ENCODE measurements at places on chromosomes 1 and 21.

GRCh38 chr1:223665592-223666312 is at the start of gene CAPN8:
Gene CAPN8 (minus strand): TSS chr1:223665701. CDS start chr1:223665646, 55 bp downstream.
- H3K4me3 ChIP-seq: no peak within 1 kb of the TSS
- no peak within 1 kb of the TSS for H3K27ac ChIP-seq
- no peaks in the 10 kb centered on the region for H3K4me1 ChIP-seq

DNA sequence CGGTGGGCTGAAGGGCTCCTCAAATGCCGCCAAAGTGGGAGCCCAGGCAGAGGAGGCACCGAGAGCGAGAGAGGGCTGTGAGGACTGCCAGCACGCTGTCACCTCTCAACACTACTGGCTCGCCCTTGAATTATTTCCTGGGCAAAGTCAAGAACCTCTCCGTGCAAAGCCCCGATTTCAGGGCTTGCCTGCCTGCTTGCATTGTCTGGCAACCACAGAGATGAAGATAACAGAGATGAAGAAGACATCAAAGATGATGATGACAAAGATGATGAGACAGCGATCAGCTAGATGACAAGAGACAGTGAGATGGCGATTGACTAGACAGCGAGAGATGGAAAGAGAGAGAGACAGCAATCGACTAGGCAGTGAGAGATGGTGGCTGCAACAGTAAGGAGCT is 976.5 kb downstream of the ADGRL2 start:
- no peak for DNase-seq
- H3K36me3 ChIP-seq: no peaks in the 10 kb centered on the region
- H3K27ac ChIP-seq: no peak overlapping the region
- H3K4me1 ChIP-seq: peaks cover 3% of the 10 kb centered on the region
- no peaks in the 10 kb centered on the region for H3K27me3 ChIP-seq
- no peak overlapping the region for H3K4me3 ChIP-seq

- peaks cover 28% of the 10 kb centered on the region for H3K4me1 ChIP-seq
- H3K4me3 ChIP-seq: no peak overlapping the region
- peaks cover 20% of the 10 kb centered on the region for H3K36me3 ChIP-seq
- no peak overlapping the region for H3K27ac ChIP-seq
- no peaks in the 10 kb centered on the region for H3K27me3 ChIP-seq
- DNase-seq: no peak
Observed at GRCh38 chr1:153777648-153778047, 2.4 kb downstream of the SLC27A3 start.

- DNase-seq: peak; percentile 59
- no peaks in the 10 kb centered on the region for H3K4me1 ChIP-seq
- H3K4me3 ChIP-seq: no peak overlapping the region
- H3K36me3 ChIP-seq: no peaks in the 10 kb centered on the region
- H3K27ac ChIP-seq: no peak overlapping the region
Observed at GRCh38 chr1:14915356-14916054, 238.0 kb upstream of the TMEM51 start.

- H3K27ac ChIP-seq: no peak overlapping the region
- H3K4me1 ChIP-seq: no peaks in the 10 kb centered on the region
- DNase-seq: no peak
- H3K27me3 ChIP-seq: peaks cover 24% of the 10 kb centered on the region
- H3K4me3 ChIP-seq: no peak overlapping the region
Observed at GRCh38 chr1:209510063-209510462, 73.5 kb upstream of the CAMK1G start.

DNA sequence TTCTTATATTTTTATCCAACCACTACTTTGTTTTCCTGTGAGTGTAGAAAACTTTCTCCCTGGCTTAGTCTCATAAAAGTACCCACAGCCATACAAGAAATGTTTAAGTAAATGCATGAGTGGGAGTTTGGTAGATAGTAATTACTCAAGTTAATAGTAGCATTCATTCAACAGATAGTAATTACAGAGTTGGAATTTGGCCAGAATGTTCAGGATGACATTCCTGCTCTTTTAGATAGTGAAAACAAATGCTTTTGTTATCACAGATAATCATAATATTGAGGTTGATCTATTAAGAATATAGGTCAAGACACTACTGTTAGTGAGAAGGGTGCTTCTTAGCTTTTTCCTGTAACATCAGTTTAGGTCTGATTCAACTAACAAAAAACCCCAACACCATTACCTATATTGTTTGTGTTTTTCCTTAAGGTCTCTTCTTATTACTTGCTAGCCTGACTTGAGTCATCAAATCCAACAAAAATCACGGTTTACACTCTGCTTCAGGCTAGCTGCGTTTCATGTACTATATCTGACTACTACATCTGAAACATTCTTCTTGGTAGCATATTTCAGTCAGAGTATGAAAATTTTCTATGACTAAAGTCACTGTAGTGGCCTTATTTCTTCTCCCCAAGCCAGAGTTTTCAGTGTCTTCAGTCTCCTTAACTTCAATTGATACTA is 163.7 kb downstream of the HS2ST1 start:
- DNase-seq: no peak
- no peak overlapping the region for H3K4me3 ChIP-seq
- peaks cover 15% of the 10 kb centered on the region for H3K36me3 ChIP-seq
- no peaks in the 10 kb centered on the region for H3K27me3 ChIP-seq

- DNase-seq: no peak
- H3K36me3 ChIP-seq: no peaks in the 10 kb centered on the region
- H3K27me3 ChIP-seq: peaks cover 38% of the 10 kb centered on the region
- H3K27ac ChIP-seq: no peak overlapping the region
- H3K4me1 ChIP-seq: no peaks in the 10 kb centered on the region
Observed at GRCh38 chr1:199335496-199335895, 692.0 kb upstream of the NR5A2 start.

GRCh38 chr1:43764581-43764980 is 57.2 kb downstream of the ST3GAL3 start:
- H3K27me3 ChIP-seq: no peaks in the 10 kb centered on the region
- peaks cover 8% of the 10 kb centered on the region for H3K4me1 ChIP-seq
- H3K4me3 ChIP-seq: no peak overlapping the region
- H3K36me3 ChIP-seq: no peaks in the 10 kb centered on the region
- no peak for DNase-seq
- H3K27ac ChIP-seq: no peak overlapping the region

- no peak for DNase-seq
- H3K27ac ChIP-seq: peak overlapping the region; percentile 89
- peaks cover 65% of the 10 kb centered on the region for H3K4me1 ChIP-seq
- H3K36me3 ChIP-seq: peaks cover 3% of the 10 kb centered on the region
Observed at GRCh38 chr1:28927648-28928313, 13.4 kb downstream of the EPB41 start.

DNA sequence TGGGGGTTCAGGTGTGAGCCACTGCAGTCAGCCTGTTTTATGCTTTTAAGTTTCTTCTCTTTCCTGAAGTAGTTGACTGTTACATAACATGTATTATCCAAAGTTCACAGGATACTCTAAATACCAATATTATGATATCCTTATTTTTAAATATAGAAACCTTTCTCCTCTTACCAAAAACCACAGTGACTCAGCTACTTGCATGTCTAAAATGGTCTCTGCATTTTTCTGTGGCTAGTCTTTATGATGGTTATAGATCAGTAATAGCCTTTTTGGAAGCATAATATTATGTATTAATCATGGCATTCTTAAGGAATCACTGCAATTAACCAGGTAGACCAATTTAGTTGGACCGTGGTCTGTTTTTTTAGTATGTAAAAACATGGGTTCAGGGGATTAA is 210.8 kb upstream of the CACYBP start:
- H3K4me1 ChIP-seq: peaks cover 20% of the 10 kb centered on the region
- no peak overlapping the region for H3K4me3 ChIP-seq
- no peaks in the 10 kb centered on the region for H3K36me3 ChIP-seq
- H3K27ac ChIP-seq: no peak overlapping the region

DNA sequence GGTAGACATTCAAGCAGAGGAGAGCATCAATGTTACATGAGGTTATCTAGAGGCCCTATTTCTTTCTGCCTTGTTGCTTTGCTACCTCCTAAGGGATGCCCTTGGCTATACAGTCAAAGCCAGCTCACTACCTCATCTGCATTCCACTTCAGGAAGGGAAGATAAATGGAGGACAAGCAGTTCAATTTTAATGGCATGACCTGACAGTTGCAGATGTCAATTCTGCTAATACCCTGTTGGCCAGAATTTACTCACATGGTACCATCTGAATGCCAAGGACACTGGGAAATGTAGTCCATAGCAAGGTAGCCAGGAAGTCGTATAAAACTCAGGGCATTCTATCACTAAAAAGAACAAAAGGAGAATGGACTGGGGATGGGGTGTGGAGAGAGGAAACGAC is 31.5 kb downstream of the PALMD start:
- H3K4me1 ChIP-seq: no peaks in the 10 kb centered on the region
- no peak overlapping the region for H3K27ac ChIP-seq
- H3K36me3 ChIP-seq: no peaks in the 10 kb centered on the region

DNA sequence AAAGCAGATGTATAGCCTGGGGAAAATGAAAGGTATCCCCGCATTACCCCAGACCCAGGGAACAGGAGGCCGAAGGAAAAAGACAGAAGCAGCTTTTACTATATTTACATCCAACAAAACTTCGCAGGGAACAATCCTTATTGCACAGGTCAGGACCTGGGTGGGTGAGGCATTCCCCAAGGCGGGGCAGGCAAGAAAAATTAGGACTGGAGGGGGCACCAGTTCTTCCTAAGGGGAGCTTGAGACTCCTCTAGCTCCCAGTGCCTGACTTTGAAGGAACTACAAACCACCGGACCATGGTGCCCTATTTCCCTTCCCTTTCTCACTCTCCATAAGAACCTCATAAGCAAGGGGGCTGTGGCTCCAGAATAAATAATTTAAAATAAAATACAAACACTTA is 6.7 kb upstream of the GATAD2B start:
- H3K27ac ChIP-seq: peak overlapping the region; percentile 76
- H3K4me1 ChIP-seq: peaks cover 12% of the 10 kb centered on the region
- no peaks in the 10 kb centered on the region for H3K27me3 ChIP-seq

- no peak overlapping the region for H3K27ac ChIP-seq
- no peaks in the 10 kb centered on the region for H3K36me3 ChIP-seq
- no peak overlapping the region for H3K4me3 ChIP-seq
Observed at GRCh38 chr1:80825067-80825466, 975.7 kb upstream of the ADGRL2 start.

GRCh38 chr21:37276377-37276776 is 9.2 kb upstream of the VPS26C start:
- no peaks in the 10 kb centered on the region for H3K36me3 ChIP-seq
- H3K4me1 ChIP-seq: peaks cover 6% of the 10 kb centered on the region
- no peak for DNase-seq
- no peak overlapping the region for H3K27ac ChIP-seq

DNA sequence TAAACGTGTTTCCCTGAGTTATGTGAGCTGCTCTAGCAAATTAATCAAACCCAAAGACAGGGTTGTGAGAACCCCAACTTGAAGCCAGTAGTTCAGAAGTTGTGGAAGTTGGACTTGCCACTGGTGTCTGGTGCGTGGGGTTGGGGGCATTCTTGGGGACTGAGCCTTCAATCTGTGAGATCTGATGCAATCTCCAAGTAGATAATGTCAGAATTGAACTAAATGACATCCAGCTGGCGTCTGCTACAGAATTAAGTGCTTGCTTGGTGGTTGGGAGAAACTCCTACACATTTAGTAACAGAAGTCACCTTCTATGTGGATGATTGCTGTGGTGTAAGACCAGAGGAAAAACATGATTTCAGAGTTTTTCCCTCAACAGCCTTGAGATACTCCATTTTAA is 207.4 kb downstream of the FGGY start:
- no peak overlapping the region for H3K27ac ChIP-seq
- no peaks in the 10 kb centered on the region for H3K36me3 ChIP-seq
- no peak overlapping the region for H3K4me3 ChIP-seq
- no peak for DNase-seq

DNA sequence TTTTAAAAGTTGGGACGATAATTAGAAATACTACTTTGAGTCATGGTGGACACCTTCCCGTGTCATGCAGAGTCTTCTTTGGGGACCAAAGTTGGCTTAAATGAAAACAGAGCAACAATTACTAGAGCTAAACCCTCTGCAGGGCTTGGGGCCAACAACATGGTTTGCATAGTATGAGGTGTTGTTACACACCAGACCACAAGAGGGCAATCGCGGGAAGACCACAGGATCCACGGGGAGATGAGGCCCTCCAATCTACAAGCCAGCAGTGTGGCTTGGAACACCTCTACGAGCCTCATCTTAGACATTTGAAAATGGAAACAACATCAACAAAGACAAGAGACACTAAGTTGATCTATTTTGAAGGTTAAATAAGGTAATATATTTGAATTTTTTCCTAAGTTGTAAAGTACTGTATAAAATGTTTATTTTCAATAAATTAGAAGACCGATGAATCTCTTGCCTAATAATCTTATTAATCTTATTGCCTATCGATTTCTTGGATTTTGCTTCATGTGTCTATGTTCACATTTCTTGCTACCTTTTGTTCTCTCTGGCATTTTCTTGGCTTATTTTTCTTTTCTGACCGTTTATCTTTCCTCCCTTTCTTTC is 8.2 kb upstream of the SMCP start:
- peak; percentile 59 for DNase-seq
- H3K4me3 ChIP-seq: no peak overlapping the region
- no peaks in the 10 kb centered on the region for H3K4me1 ChIP-seq
- H3K27me3 ChIP-seq: peaks cover 10% of the 10 kb centered on the region

GRCh38 chr1:165965857-165966256 is 138.4 kb downstream of the UCK2 start:
- H3K4me1 ChIP-seq: no peaks in the 10 kb centered on the region
- peaks cover 26% of the 10 kb centered on the region for H3K27me3 ChIP-seq
- H3K4me3 ChIP-seq: no peak overlapping the region
- no peak overlapping the region for H3K27ac ChIP-seq

Measured in activated T-cell treated with anti-CD3 and anti-CD28 coated beads, Interleukin-2, amount 50 U/mL, for 24 hours (primary cell).